ENCODE measurements at places on chromosomes 11 and 22.
A peak's percentile ranks its signal among the peaks of the same experiment; 100 is the strongest.

- peak; percentile 15 for DNase-seq
Measured at GRCh38 chr22:17268501-17269223, 49.4 kb upstream of the ADA2 start.

GRCh38 chr11:28529046-28529445, 420.9 kb downstream of the METTL15 start:
- DNase-seq = peak; percentile 92

GRCh38 chr11:117959438-117960149, 26.6 kb upstream of the IL10RA start:
- no peak for DNase-seq

DNA sequence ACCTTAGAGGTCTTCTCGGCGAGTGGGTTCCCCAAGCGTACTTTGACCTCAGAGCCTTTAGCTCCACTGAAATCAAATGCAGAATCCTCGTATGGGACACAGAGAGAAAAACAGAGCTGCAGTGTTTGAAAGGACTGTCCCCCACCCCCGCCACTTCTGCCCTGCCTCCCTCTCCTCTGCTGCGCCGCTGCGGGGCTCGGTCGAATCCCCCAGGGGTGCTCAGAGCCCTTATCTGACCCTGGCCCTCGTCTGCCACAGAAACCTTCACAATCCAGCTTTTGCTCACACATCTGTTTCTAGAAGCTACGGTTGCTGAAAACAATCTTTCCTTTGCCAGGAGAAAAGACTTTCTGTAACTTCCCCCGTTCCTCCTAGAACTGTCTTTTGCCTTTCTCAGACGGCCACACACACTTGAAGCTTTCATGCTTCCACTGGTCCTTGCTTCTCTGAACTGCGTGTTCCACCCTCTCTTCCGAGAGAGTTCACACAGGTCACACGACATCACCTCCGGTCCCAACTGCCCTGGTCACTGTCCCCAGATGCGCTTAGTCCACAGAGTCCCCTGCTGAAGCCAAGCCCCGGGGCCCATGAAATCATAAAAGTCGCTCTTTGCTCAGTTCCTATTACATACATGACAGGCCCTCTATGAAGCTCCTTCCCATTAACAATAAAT, 3.7 kb downstream of the SMIM35 start:
- no peak for DNase-seq

DNA sequence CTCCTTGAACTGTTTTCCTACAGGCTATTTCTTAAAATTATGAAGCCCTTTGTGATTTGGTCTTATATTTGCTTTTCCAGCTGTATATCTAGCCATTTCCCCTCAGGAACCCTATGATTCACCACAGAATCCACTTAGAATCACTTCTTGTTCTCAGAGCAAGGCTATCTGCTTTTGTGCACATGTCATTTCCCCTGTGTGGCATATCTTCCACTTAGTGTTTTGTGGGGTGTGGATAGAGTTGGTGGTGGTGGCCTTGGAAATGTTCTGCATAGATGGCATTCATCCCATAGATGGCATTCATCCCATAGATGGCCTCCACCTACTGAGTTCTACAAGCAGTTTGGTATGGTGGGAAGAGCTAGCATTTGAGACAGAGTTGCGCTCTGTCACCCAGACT, 44.7 kb downstream of the SWAP70 start:
- DNase-seq = no peak

DNA sequence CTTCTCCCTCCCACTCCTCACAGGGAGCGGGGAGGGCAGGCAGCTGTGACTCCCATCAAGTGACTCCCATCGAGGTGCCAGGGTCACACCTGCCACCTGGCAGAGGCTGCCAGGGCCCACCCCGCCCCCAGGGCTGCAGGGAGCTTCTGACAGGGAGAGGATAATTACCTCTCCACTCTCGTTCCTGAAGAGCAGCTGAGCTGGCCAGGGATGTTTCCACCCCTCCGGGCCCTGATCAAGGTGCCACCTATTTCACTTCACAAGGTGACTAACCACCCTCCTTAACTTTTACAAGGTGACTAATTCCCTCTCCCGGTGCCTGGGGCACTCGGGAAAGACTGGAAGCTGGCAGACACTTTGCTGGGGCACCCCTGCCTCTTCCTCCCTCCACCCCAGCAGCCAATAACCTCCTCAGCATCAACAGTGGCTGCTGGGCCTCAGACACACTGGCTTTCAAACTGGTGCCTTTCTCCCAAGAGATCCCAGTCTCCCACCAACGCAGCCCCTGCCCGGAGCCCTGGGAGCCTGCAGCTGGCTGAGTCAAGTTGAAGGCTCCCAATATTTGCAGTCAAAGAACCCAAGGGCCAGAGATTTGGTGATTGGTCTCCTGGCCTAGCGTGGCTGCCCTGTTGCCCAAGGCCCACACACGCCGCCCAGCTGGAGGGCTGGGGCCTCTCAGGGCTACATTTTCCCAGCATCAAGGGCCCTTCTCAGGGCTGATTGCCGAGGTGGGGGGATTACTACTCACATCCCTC, 22.0 kb upstream of the MYRF start:
- DNase-seq = no peak

- DNase-seq = no peak
Measured at GRCh38 chr11:32883421-32883820, 9.2 kb upstream of the QSER1 start.

DNA sequence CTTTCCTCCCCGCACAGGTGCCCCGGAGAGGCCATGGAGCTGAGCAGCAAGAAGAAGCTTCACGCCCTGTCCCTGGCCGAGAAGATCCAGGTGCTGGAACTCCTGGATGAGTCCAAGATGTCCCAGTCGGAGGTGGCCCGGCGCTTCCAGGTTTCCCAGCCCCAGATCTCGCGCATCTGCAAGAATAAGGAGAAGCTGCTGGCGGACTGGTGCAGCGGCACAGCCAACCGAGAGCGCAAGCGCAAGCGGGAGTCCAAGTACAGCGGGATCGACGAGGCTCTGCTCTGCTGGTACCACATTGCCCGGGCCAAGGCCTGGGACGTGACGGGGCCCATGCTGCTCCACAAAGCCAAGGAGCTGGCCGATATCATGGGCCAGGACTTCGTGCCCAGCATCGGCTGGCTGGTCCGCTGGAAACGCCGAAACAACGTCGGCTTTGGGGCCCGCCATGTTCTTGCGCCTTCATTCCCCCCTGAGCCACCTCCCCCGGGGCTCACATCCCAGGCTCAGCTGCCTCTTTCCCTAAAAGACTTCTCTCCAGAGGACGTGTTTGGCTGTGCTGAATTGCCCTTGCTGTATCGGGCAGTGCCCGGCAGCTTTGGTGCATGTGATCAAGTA, 1.3 kb downstream of the TIGD3 start:
- peak; percentile 57 for DNase-seq

GRCh38 chr11:3949125-3949524, 93.7 kb downstream of the STIM1 start:
- no peak for DNase-seq

- no peak for DNase-seq
Measured at GRCh38 chr22:17964643-17965042, 59.7 kb downstream of the MICAL3 start.

DNA sequence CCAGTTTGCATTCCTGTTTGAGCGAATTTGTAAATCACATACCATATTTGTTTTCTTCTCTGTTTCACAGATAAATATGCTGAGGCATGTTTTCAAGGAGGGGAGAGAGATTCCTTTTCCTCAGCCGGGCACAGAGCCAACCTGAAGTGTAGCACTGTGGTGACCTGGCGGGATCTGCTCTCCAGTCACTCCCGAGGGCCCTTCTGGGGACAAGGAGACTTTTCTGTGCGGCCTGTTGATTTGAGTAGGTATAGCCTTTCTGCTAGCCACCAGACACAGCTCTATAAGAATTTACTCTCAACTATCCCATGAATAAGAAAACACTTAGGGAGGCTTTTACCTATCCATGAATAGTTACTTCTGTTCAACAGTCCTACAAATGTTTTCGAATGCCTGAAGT, 63.5 kb upstream of the FDX1 start:
- peak; percentile 81 for DNase-seq

DNA sequence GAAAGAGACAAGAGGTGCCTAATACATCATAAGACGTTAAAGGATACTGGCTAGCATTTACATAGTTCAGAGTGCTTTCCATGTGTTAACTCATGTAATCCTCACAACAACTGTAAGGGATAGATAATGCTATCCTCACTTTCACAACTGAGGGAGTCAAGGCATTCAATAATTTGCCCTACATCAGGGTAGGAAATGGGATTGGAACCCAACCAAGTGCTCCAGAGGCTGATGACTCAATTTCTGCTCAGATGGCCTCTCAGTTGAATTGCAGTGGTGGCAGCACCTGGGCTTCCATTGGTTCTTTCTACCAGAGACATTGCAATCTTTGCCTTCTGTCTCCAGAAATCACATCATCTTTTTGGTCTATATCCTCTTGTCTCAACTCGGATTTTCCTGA, 232.9 kb downstream of the ETS1 start:
- DNase-seq = no peak

DNA sequence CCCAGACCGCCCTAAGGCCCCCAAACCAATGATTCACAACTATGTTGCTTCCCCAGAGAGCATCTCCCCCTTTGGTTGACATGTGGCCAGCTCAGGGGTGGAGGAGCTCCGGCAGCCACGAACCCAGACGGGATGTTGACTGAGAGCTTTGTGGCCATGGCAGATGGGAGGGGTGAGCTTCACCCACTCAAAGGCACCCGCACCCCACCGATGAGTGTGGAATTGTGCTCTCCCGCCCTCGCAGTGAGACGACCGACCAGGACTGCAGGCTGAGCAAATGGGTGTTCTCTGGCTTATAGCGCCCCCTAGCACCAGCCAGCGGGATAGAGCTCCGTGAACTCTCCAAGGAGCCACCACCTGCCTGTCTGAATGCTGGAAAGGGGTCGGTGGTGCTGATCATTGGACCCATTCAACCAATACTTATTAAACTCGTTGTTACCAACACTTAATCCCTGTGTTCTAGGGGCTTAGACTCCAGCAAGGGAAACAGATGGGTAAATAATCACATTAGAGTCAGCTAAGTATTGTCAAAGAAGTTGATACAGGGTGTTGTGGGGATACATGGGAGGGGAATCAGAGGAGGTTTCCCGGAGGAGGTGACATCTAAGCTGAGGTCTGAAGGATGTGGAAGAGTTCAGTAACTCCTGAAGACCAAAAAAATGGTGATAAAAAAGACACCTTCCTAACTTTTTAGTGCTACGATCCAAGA, 4.5 kb upstream of the TIMP3 start:
- DNase-seq = peak; percentile 80

GRCh38 chr22:36143956-36144355, 16.6 kb downstream of the APOL3 start:
- no peak for DNase-seq

GRCh38 chr22:29048822-29049654, 12.6 kb downstream of the C22orf31 start:
- DNase-seq = no peak

GRCh38 chr11:29682856-29683255, 334.0 kb downstream of the KCNA4 start:
- DNase-seq = no peak

GRCh38 chr22:21025266-21025665, 7.1 kb downstream of the SLC7A4 start:
- DNase-seq = no peak

DNA sequence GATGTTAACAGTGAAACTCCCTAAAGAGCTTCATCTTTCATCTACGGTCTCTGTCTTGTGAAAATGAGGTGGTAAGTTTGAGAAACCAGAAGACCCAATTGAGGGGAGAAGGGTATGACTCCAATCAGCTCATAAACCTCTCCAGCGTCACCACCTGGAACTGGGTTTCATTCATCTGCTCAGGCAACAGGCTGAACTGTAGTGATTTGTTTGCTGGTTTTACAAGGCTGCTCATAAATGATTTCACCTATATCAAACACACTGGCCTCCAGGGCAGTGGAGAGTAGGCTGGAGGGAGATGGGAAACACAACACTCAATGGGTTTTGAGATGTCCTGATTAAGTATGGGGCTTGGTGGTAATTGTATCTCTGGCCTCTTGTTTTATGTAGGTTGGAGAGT, 79.0 kb downstream of the EFCAB6 start:
- DNase-seq = no peak

DNA sequence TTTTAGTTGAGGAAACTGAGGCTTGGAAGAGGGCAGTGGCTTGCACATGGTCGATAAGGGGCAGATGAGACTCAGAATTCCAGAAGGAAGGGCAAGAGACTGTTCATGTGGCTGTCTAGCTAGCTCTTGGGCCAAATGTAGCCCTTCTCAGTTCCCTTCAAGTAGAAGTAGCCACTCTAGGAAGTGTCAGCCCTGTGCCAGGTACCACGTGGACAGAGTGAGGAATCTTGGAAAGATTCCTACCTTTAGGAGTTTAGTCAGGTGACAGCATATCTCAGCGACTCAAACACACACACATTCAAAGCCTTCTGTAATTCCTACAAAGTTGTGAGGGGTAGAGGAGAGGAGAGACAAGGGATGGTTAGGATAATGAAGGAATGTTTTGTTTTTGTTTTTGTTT, 18.3 kb downstream of the PIK3IP1 start:
- no peak for DNase-seq

GRCh38 chr11:110490886-110491285, 61.1 kb downstream of the FDX1 start:
- peak; percentile 74 for DNase-seq

DNA sequence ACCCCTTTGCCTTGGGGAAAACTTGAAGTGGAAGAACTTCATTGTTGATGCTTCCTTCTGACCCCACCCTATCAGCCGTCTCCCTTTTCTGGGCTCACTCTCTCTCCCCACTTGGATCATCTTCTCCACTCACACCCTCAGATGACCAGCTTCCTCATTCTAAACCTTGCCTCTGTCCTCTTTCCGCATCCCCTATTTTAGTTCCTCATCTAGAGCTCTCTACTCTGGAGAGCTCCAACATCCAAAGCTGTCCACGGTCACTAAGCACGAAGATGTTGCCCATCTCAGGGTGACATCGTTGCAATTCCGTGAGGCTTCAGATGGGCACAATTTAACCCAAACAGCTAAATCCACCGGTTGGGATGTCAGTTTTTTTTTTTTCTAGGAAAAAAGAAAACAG, 31.6 kb upstream of the ME3 start:
- DNase-seq = no peak

- no peak for DNase-seq
Measured at GRCh38 chr22:47046411-47047065, 284.1 kb downstream of the TBC1D22A start.

- DNase-seq = peak; percentile 74
Measured at GRCh38 chr11:92941676-92942571, 27.5 kb upstream of the MTNR1B start.

DNA sequence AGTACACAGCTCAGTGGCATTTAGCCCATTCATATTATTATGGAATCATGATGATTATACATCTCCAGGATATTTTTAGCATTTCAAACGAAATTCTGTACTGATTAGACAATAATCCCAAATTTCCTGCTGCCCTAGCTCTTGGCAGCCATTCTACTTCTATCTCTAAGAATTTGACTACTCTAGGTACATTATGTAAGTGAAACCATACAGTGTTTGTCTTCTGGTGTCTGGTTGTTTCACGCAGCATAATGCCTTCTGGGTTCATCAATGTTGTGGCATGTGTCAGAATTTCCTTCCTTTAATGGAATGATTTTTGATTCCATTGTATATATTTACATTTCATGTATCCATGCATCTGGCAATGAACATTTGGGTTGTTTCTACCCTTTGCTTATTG, 517.7 kb downstream of the ETS1 start:
- no peak for DNase-seq
